ENCODE measurements at places on chromosomes 7 and 10. TPM values are rescaled to one million over a fixed set of nuclear protein-coding genes. Genes with fewer than 3 reads are reported as not detected.

The SYNPO2L gene
- total RNA-seq: not detected

The PSD gene
- 7.6 TPM for total RNA-seq

The FAM237B gene
- not detected for total RNA-seq

The NEUROG3 gene
- 0.20 TPM for total RNA-seq

The PLXNA4 gene
- 0.12 TPM for total RNA-seq

The TMEM229A gene
- not detected for total RNA-seq

The DPYSL4 gene
- 19.9 TPM for total RNA-seq

GRCh38 chr7:17932770-17933169 lies 7.5 kb downstream of the SNX13 start:
- DNase-seq: no peak

DNA sequence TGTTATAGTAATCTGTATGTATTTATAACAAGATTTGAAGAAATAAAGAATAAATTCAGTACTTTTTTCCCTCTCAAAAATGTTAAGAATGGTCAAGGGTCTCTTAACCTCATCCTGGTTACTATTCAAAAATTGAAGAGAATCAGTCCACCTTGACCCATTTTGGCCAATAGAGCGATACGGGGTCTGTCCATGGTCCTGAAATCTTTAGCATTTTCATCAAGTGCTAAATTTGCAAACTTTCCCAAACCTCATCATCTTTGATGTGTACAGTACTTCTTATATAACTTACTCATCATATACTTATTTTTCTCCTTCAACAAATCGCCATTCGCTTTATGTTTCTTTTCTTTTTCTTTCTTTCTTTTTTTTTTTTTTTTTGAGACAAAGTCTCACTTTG lies 23.6 kb downstream of the TMEM178B start:
- no peak for DNase-seq

DNA sequence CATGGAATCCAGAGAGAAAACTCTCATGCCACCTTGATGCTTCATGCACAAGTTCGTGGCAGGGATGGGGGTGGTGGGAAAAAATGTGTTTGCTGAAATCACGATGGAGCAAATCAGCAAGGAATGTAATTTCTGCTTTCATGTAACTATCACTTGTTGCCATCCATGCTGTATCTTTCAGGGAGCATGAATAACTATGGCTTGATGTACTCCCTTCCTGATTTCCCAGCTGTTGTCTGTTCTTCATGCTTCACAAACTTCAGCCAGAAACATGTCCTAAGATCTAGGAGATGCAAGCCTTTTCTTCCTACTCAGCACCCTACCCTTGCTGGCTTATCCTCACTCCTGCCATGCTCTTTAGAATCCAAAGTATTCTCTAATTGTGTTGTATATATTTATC lies 64.0 kb downstream of the LRRC4 start:
- DNase-seq: no peak

- no peak for DNase-seq
Observed at GRCh38 chr10:63699785-63700613, 178.8 kb downstream of the REEP3 start.

- no peak for DNase-seq
Observed at GRCh38 chr10:123222832-123223231, 68.6 kb downstream of the BUB3 start.

GRCh38 chr7:26608402-26608801 lies 256.0 kb downstream of the SKAP2 start:
- DNase-seq: no peak

- no peak for DNase-seq
Observed at GRCh38 chr7:17150018-17150417, 148.4 kb upstream of the AHR start.

DNA sequence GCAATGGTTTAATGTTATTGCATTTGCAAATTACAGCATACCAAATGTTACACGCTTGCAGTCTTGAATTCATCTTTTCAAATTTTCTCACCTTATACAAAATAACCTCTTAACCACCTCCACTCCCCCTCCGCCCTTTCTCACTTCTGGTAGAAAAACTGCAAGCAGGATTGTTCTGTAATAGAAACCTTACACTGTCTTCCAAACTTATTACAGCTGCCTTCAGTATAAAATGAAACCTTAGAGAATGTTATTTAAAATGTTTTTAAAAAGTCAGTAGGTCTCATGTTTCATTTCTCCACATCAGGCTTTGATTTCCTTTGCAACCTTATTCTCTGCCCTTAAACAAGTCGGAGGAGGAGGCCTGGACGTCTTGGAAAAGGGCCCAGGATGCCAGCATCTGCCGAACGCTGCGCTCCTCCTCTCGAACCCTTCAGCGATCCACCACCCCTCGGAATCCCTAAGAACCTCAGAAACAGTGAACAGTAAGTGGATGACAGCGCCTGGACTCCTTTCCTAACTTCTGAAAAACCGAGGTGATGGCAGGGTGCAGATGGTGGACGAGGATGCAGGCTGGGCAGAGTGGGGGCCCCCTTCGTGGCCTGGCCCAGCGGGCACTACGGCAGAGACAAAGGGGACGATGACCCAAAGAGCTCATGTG lies 74.0 kb downstream of the FGFR2 start:
- DNase-seq: no peak

- DNase-seq: no peak
Observed at GRCh38 chr7:16543456-16543855, 16.8 kb downstream of the LRRC72 start.

DNA sequence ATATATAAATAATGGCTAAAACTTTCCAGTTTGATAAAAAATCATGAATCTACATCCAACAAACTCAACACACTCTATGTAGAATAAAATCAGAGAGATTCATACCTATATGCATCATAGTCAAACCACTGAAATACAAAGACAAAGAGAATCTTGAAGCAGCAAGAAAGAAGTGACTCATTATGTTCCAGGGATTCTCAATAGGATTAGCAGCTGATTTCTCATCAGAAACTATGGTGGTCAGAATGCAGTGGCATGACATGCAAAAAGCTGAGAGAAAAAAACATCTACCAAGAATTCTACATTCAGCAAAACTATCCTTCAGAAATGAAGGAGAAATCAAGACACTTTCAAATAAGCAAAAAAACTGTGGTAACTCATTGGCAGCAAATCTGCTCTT lies 187.4 kb downstream of the RNLS start:
- no peak for DNase-seq

GRCh38 chr10:111004016-111004415 lies 72.8 kb upstream of the ADRA2A start:
- no peak for DNase-seq

DNA sequence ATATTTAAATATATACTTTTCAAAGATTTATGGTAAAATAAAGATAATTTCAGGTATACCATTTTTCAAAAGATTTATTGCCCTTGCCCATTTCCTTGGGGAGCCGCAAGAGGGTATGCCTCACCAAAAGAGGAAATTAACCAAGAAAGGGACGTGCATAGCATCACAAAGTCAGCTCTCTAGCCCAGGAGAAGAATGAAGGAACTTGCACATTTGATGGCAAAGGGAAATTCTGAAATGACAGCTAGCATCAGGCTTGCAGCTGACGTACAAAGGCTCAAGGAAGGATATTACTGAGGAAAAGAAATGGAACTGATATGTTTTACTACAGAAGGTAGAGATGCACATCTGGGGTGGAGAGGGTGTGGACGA lies 93.6 kb upstream of the RSU1 start:
- no peak for DNase-seq

DNA sequence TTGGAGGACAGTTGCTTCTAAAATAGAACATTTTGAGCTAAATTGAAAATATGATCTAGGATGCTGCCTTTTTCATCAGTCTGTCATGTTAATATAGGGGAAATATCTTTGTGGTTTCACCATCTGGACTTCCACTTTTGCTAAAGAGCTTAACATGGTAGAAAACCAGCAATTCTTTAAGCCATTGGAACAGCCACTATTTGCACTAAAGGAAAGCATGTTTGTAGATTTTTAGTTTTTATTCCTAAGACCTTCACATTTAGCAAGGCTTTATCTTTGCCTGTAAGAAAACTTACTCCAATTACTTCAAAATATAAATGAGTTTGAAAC lies 291.0 kb downstream of the RNLS start:
- DNase-seq: no peak

DNA sequence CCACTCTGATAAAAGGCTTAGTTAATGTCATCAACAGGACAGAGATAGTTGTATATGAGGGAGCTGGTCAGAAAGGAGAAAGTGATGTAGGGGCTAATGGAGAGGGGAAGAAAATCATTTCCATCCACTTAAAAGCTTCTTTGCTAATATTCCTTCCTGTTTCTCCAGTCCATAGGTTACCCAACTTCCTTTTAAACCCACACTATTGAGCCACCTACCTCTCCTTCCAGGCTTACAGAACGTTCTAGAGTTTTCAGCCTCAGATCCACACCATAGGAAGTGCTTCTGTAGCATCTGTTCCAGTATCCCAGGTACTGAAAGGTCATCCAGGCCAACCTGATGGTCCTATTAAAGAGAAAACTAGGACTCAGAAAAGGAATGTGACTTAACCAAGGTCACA lies 28.2 kb downstream of the STRIP2 start:
- DNase-seq: no peak

DNA sequence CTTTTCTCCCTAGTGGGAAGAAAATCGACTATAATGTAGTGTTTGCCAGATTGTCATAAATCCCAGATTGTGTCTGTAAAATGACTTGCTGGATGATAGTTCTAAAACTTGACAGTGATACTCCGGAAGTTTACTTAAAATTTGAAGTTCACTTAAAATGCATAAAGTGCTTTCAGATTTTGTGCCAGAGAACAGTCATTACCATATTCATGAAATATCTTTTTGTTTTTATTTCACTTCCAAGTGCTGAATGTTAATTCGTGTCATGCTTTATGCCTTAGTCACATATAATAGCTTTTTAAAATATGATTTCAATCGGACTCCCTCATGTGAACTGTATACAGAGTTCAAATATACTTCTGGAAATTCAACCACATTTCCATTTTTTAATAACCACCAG lies 30.4 kb downstream of the PRPF18 start:
- no peak for DNase-seq

DNA sequence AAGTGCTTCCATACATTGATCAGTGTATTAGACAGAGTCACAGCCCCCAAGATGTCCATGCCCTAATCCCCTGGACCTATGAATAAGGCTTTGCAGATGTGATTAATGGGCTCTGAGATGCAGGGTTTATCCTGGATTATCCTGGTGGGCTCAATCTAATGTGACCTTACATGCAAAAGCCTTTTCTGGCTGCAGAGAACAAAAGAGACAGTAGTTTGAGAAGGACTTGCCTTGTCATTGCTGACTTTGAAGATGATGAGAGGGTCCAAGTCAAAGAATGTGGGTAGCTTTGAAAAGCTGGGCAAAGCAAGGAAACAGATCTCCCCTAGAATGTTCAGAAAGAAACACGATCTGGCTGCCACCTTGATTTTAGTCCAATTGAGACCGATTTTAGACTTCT lies 238.7 kb downstream of the CCSER2 start:
- DNase-seq: no peak

GRCh38 chr7:12728192-12728538 lies 40.7 kb downstream of the ARL4A start:
- DNase-seq: no peak

DNA sequence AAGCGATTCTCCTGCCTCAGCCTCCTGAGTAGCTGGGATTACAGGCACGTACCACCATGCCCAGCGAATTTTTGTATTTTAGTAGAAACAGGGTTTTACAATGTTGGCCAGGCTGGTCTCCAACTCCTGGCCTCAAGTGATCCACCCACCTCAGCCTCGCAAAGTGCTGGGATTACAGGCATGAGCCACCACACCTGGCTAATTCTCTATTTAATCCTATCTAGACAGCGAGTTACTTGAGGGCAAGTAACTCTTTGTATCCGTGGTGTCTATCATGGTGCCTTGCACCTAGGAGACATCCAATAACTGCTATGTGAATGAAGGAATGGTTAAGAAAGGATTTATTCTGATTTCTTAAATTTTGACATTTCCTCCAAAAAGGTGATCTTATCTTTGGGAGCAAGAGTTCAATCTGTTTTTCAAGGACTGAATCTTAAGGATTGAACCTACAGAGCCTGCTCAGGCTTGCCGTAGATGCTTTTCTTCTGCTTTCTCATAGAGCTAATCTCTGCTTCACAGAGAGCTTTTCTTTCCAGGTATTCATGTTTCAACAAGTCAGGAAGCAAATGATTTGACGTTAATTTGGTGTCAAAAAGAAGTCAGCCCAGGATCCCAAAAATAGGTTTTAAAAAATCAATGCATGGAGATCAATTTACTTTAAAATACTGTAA lies 101.6 kb downstream of the CUL2 start:
- DNase-seq: no peak
